H4 (cell line): ENCODE measurements at places on chromosomes 6 and 20. TPM values are rescaled to one million over a fixed set of nuclear protein-coding genes. Genes with fewer than 3 reads are reported as not detected.

DNA sequence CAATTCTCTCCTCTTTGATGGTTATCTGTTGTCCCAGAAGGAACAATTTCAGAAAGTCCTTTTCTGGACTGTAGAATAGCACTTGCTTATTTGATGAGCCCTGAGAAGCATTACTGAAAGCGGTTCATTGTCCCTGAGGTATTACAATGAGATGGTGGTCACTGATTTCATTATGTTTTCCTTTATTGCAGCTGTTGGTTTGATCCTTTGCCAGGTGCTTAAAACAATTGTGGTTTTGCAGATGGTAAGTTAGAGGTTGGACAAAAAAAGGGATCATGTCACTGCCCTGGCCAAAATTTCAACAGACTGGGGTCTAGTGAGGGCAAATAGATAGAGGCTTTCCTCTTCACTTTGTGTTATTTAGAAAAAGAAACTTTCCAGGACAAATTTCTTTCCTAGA lies 61.9 kb downstream of the ESR1 start:
- DNase-seq, result no peak

GRCh38 chr6:168711049-168711640 lies 270.2 kb downstream of the SMOC2 start:
- no peak for DNase-seq

DNA sequence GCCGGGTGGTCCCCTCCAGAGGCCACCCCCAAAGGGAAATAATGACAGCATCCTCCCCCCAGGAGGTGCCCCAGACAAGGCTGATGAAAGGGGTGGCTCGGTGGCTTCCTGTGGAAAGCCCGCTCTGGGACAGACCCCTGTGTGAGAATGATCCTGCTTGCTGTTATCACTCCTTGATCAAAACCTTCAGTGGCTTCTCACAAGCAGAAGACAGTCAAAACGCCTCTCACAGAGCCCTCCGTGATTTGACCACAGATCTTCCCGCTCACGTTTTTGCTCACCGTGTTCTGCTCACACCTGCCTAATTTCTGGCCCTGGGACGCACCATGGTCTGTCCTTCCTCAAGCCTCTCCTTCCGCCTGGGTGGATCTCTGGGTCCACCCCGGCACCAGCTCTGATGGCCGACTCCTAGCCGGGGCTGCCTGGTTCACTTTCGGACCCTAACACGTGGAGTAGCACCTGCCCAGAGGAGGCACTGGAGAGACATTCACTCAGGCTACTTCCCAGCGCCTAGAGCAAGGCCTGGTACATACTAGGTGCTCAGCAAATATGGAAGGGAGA lies 210.4 kb downstream of the ANKRD60 start:
- no peak for DNase-seq

GRCh38 chr20:34843421-34843820 lies 18.0 kb upstream of the NCOA6 start:
- no peak for DNase-seq

GRCh38 chr20:49999329-49999728 lies 16.5 kb downstream of the SNAI1 start:
- no peak for DNase-seq

GRCh38 chr6:36360241-36361054 lies 23.8 kb upstream of the BNIP5 start:
- DNase-seq, result peak; percentile 67

- no peak for DNase-seq
Observed at GRCh38 chr6:89640804-89641203, 2.3 kb upstream of the LYRM2 start.

DNA sequence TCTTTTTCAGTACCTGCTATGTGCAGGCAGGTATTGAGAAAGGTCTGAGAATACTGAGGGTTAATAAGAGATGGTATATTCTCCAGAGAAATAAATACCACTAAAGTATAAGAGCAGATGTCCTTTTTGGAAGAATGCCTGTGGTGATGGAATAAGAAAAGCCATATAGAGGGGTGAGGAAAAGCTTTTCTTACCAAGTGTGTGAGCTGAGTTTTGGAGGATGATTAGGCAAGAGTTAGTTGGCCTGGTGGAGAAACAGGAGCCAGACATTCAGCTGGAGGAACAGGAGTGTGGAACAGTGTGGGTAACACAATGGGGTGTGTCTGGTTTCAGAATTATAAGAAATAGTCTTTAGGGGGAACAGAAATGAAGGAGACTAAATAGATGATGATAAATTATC lies 19.9 kb downstream of the ZNF451 start:
- DNase-seq, result no peak

DNA sequence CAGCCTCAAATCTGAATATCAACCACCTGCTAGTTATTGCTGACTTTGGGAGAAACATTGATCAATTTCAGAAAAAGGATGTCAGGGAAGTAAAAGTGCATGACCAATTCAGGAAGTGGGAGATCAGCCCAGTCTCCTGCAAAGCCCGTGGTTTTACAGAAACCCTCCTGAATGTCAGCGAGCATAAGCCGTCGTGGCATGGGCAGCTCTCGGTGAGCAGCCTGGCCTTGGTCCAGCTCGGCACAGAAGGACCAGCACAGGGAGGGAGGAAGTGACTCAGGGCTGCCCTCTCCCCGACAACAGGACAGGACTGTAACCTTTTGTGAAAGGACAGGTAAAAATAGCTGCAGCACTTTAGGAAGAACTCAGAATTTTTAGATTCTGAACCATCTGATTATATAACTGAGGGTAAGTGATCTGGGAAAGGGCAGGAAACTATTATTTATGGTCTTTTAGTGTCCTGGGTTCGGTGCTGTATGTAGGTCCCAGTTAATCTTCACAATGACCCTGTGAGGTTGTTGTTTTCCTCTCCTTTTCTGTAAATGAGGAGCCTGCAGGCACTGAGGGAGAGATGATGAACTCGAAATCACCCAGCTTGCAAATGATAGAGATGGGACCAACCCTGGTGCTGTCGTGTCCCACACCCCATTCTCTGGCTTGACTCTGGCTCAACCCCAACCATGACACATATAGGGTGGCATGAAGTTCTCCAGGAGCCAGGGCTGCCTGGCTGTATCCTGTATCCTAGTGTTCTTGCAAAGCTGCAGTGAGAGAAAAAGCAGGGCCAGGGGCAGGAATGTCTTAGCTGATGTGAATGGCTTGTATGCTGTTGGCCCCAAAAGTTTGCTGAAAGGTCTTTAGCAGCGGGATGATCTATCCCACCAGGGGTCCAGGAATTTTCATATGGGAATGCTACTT lies 37.6 kb downstream of the NRN1 start:
- peak; percentile 74 for DNase-seq

The NKX2-2 gene
- total RNA-seq, result 0.56 and 1.2 TPM in 2 replicates

The IDH3B gene
- 117 and 138 TPM in 2 replicates for total RNA-seq

The TINAG gene
- not detected in 2 replicates for total RNA-seq

The PGC gene
- not detected in 2 replicates for total RNA-seq

The FNDC11 gene
- total RNA-seq, result not detected in 2 replicates
